ENCODE measurements at places on chromosomes 1 and 21. TPM values are rescaled to one million over a fixed set of nuclear protein-coding genes. Genes with fewer than 3 reads are reported as not detected.

The FAM72C gene
- total RNA-seq: 2.8 TPM

The CFAP107 gene
- total RNA-seq: not detected

The TPTE gene
- not detected for total RNA-seq

The CADM3 gene
- 0.15 TPM for total RNA-seq

The WNT3A gene
- not detected for total RNA-seq

The RHBDL2 gene
- total RNA-seq: 2.5 TPM

Measured in A549 treated with RU486 at 1 μM for 4 hours (cell line).